Body of pancreas (tissue), 4 donors: ENCODE measurements at places on chromosomes 7 and 10.

GRCh38 chr10:92244796-92245195, 46.1 kb downstream of the CPEB3 start:
- no peak for DNase-seq

- DNase-seq = no peak
Observed at GRCh38 chr10:48958598-48959190, 19.1 kb upstream of the LRRC18 start.

DNA sequence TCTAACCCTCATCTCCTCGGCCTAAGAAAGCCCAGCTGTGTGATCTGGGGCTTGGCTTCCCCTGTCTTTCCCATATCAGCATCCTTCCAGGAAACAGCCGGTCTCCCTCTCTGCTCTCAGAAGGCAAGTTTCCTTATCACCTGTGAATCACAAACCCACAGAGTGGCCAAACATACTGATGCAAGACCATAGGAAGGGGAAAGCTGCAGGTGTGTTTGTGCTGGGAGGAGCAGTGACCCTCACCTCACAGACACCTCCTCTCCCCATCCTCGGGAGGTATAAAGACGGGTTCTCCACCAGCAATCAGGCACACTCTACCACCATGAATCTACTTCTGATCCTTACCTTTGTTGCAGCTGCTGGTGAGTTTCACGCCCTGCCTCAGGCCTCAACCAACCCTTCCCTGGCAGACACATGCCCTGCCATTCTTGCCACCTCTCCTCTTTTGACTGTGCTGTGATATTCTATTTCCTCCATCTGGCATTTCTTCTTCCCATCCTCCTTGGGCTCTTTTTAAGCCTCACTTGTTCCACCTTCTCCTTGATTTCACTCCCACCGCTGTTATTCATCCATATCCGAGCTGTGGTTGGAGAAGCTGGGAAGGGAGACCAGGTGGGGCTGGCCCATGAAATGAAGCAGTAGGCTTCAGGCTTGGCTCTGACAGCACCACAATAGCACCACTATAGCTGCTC, at the start of gene PRSS2:
Gene PRSS2, plus strand, starts transcription at position 310 of the 692 bp plus-strand sequence. Its CDS starts 13 bp downstream, at position 323.
- DNase-seq = peak; percentile 83

DNA sequence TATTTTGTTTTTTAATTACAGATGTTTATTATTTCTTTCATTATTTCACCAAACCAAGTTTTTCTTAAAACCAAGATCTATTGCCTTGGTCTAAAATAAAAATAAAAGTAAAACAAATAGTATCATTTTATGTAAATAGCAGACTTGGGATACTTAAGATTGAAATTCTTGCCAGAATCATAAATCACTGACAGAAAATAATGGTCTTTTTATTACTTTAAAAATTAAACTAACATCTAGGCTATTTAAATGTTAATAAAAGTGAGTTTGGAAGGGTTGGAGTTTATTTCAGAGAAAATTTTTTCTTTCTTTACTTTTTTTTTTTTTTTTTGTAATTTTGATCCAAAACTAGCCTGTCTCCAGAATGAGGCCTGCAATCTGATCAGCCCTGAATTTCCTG, 568.0 kb upstream of the IGFBP3 start:
- no peak for DNase-seq

DNA sequence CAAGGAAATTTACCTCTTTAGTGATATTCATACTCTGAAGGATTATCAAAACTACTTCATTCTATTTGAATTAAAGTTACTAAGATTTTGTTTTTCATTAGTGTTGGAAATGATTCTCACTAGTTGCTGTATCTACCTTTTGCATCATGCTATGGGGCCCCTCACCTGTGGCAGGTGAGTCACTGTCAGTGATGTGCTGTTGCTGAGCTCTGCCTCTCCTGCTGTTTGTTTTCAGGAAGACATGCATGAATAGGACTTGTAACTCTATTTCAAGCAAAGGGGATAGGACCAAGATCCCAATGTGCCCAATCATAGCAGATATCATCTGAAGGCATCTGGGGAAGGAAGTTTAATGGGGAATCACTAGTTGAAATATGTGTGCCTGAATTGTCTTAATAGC, 57.4 kb upstream of the AGR3 start:
- DNase-seq = no peak

GRCh38 chr10:72020914-72021809, 57.0 kb downstream of the CHST3 start:
- DNase-seq = no peak

- DNase-seq = no peak
Observed at GRCh38 chr10:130021383-130021950, 57.4 kb upstream of the EBF3 start.

GRCh38 chr10:27744802-27745731, 552 bp downstream of the MKX start:
- DNase-seq = no peak

DNA sequence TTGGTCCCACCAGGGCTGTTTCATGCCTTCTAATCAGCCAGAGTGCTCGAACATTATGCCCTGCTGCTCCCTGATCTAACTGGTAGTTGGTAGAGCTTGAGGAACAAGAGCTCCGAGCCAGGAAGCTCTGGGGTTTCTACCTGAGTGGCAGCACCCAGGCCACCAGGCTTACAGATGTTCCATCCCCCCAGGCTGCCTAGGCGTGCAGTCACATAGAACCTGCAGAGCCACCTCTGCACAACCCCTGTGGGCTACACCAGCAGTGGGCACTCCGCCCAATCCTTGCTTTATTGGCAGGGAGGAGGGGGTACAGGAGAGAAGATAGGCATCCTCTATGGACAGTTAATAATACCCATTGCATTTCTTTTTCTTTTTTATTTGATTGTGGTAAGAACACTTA, 21.8 kb downstream of the MAP3K8 start:
- no peak for DNase-seq

- DNase-seq = no peak
Observed at GRCh38 chr7:102061354-102061945, 225.2 kb upstream of the SH2B2 start.

DNA sequence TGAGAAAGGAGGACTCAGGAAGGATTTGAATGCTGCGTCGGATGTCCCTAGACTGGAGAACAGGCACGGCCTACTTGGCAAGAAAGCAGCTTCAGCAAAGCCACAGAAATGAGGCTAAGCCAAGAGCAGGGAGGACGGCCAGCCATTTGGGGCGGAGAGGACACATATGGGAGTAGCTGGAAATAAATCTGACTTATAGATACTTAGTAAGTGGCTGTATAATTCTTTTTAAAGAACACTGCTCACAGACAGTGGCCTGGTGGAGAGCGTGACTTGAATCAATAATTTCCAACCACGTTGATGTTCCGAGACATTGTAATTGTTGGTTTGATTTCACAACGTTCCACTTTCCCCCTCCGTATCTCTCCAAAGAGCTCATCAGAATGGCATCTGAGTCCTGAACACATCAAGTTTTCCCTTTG, 67.7 kb upstream of the JCAD start:
- no peak for DNase-seq

DNA sequence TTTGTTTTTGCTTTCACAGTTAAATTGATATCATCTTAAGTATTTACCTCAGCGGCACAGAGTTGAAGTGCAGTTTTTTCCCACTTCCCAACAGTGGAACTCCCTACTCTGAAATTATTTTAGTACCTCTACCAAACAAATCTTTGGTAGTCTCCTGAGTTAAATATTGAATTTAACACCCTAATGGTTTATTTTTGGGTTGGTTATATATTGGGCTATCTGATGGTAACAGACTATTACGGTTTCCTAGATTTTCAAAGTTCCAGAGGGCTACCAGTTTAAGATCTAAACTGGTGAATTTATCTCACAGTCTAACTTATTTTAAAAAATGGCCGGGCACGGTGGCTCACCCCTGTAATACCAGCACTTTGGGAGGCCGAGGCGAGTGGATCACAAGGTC, 1.3 kb downstream of the ZNF277 start:
- no peak for DNase-seq

GRCh38 chr7:28176174-28176573, 4.4 kb downstream of the JAZF1 start:
- no peak for DNase-seq

DNA sequence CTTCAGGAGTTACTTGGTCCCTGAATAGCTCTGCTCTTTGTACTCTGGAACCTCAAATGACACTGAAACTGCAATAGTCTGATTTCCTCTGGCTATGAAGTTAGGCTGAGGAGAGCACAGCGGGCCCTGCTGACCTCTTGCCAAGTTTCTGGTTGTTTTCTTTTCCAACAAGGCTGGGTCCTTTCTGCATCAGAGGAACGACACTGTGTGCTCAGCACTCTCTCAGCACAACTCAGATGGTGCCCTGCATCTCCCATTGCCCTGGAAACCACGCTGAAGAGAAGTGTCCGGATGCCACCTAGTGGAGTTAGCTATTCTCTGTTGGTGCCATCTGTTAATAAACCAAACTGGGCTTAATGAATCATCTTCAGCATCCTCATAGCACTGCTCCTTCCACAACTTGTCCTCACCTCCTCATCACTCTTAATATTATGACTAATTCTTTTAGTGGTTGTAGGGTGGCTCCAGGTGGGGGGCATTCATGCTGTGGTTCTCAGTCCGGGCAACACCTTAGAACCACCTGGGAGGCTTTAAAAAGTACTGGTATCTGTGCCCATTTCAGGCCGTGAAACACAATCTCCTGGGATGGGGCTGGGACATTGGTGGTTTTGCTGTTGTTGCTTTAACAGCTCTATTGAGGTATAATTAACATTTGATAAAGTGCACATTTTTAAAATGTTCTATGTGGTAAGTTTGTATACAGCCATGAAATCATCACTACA, 8.2 kb upstream of the EFCAB10 start:
- DNase-seq = peak; percentile 59

DNA sequence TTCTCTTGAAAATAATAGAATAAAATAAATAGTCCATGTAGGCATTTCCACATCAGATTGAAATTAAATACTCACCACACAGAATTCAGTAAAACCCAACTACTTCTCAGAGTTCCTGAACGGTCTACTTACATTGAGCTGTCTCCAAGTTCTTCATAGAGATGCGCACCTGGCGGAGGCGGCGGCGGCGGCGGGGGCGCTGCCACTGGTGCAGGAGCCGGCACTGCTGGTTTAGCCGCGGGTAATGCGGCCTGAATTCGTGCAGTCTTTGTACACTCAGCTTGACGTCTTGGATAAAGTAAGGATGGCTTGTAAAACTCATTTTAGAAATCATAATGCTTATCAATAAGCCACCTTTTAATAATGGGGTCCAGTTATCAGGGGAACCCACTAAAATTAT, 973.8 kb downstream of the PCDH15 start:
- DNase-seq = no peak

DNA sequence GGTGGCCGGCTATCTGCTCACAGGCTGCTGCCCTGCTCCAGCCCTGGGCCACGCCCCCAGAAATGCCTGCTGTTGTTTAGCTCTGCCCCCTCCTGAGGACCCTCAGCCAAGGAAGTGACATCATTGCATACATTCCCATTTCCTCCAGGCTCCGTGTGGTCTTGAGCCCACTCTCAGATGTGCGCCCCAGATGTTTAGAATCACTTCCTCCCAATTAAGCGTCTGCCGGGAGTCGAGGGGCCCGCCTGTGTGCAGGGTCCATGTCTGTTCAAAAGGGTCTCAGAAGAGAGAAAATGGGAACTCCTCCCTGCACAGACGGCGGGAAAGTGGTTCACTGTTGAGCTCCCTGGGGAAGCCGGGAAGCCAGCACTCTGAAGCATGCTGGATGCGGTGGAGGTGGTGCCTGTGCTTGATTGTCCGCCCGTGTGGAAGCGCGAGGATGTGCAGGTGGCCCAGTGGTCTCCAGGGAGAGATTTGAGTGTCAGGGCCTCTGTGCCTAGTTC, 116.9 kb upstream of the PPIF start:
- DNase-seq = no peak

DNA sequence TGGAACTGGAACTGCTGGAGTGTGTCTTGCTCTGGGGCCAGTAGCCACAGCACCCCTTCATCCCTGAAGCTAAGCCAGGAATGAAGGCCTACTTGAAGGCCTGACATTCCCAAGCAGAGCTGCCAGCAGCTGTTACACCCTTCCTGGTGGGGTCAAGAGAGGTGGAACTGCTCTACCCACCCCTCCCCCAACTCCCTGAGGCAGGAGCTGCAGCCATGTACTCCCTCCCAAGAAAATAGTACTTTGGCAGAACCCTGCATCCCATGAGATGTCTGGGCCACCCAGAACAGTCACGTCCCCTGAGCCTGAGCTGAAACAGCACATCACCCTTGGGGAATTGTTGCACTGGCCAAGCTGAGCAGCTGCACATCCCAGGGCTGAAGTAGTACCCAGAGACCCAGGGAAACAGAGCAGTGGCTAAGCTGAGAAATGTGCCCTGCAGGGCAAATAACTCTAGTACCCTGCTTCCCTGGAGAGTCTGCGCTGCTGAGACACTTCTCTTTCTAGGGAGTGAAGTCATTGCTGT, 63.4 kb upstream of the PLA2G12B start:
- DNase-seq = no peak

- no peak for DNase-seq
Observed at GRCh38 chr10:51433949-51434475, 265.4 kb downstream of the CSTF2T start.

DNA sequence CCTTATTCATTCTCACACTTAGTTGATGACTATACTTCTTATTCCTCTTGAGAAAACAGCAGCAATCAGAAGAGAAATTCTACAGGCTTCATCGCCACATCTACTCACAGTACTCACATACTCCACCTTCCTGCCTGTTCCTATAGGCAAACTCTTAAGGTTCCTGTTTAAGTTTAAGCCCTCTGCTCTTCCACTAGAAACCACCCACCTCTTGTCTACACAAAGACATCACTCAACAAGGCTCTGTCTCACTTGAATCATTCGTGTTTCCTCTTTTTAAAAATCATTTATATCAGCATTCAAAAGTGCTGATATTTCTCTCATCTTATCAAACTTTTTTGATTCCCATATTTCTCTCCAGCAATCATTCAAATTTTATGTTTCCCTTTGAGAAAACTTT, 85.5 kb upstream of the ADO start:
- no peak for DNase-seq

GRCh38 chr10:18583575-18584270, 67.7 kb downstream of the NSUN6 start:
- DNase-seq = no peak

DNA sequence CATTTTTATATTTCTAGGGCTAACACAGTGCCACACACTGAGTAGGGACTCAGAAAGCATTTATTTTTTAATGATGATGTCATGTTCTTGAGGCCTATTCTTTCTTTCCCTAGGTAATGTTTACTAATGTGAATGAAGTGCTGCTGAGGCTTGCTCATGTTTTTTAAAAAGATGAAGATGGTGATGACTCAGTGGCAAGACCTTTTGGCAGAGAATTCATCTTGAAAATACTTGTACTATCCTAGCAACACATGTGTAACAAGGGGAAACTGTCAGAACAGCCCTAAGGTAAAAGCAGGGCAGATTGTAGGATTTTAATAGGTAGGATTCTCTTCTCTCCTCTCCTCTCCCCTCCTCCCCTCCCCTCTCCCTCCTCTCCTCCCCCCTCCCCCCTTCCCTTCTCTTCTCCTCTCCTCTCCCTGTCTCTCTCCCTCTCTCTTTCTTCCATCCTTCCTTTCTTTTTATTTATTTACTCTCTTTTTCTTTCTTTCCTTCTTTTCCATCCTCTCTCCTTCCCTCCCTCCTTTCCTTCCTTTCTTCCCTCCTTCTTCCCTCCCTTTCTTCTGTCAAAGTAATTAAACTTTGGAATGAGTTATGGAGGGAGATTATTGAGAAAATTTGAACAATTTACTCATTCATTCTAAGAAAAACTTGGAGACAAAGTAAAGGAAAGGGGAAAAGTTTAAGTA, 75.3 kb downstream of the ZNF92 start:
- no peak for DNase-seq
